GF-D8 (cell line): ENCODE measurements at places on chromosomes 1 and 21.

GRCh38 chr1:18069903-18070302, 37.7 kb upstream of the IGSF21 start:
- DNase-seq: no peak

DNA sequence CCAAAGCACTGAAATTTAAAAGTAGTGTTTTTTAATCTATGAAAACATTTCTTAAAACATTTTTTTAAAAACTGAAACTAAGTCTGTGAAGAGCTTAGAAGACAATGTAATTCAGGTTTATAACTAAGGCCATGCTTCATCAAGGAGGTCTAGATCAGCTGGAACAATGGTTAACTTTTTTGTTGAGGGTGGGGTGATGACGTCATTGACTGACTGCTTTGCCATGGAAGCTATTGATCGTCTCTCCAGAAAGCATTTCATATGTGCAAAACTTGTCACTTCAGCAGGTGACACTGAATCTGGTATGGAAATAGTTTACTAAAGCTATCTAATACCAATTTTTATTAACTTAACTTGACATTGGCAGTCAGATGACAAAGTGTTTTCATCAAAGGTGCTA, 21.0 kb downstream of the RAVER2 start:
- DNase-seq: no peak

DNA sequence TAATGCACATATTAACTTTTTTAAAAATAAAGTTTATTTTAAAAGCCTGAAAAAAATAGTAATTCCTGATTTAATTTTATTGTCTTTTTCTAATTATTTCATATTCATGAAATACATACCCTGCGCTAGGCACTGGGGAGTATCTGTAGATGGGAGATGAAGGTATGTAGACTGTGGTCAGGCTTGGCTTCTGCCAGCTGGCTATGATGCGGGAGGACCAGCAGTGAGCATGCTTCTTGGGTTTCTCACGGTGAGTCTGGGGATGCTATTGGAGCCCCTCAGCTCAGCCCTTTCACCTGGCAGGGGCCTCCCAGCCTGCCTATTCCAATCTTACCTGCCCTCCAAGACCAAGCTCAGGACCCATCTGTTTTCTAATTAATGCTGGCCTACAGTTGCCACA, 138.4 kb downstream of the NOS1AP start:
- no peak for DNase-seq

DNA sequence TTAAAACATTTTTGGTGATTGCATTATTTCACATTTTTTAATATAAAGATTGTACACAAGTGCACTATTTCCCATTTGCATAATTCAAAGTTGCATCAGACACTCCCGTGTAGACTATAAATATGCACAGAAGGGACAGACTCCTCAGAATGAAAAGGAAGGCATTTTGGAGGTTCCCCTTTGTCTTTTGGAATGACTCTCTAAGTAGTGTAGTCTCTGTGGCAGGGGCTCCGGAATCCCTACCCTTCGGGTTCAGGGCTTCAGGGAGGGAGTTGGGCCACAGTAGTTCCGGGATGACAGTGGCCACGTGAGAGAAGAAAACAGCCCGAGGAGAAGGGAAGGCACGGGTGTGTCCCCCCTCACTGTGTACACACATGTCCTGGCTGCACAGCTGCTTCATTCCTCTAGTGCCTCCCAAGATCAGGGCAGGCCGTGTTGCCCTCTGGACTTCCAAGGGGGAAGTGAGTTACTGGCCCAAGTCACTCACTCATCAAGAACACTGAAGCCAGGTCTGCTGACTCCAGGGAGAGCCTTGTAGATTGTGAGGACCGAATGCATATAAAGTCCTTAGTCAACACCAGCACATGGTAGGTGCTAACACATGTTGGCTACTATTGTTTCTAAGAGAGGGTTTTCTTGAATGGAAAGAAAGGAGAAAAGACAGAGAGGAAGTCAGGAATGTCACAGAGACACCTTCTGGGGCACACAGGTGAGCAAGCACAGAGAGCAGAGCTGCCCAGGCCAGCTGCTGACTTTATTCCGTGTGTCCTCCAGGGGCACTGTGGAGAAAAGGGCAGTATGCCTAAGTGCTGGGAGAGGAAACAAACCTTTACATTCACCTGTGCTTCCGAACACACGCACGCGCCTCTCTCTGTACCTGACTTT, 39.8 kb downstream of the LHX4 start:
- no peak for DNase-seq

DNA sequence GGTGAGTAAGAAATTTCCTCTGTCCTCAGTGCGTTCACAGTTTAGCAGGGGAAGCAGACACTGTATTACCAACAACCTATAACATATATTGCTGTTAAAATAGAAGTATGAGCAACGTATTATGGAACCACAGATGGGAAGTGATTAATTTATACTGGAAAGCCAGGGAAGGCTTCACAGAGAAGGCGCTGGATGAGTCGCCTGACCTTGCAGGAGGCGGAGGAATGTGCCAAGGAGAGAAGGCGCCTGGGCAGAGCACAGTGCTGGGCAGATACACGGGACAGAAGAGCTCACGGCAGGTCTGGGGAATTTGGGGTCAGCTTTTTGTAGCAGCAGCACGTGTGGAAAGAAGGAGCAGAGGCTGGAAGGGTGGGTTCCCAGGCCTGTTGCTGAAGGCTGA, 116.3 kb downstream of the DHRS3 start:
- DNase-seq: no peak

DNA sequence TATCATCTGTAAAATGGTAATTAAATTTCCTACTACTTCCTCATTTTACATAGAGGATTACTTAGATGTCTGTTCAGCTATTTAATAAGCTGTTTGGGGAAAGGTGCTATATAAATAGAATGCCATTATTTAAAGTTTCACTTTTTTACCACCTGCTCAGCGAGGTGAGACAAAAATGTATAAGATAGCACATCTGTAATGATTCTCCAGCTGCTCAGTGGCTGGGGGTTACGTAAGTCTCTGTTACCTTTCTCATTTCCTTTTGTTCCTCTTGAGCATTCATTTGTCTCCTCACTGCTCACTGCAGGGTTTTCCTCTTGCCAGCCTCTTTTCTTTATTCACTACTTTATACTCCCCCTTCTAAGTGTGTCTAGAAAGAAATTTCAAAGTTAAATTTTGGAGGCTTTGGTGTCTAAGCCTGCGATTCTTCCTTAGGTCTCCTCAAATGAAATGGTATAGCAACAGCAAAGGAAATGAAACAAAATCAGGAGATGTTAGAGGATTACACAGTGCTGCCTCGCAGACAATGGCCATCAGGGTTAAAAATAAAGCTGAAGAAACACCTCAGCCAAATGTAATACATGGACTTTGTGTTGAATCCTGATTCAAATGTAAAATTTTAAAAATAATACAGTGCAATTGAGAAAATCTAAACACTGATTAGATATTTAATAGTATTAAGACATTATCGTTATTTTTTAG, 6.8 kb downstream of the RGS8 start:
- DNase-seq: no peak

- no peak for DNase-seq
These were observed 60.9 kb downstream of the PRDM2 start for GRCh38 chr1:13760921-13761320.

DNA sequence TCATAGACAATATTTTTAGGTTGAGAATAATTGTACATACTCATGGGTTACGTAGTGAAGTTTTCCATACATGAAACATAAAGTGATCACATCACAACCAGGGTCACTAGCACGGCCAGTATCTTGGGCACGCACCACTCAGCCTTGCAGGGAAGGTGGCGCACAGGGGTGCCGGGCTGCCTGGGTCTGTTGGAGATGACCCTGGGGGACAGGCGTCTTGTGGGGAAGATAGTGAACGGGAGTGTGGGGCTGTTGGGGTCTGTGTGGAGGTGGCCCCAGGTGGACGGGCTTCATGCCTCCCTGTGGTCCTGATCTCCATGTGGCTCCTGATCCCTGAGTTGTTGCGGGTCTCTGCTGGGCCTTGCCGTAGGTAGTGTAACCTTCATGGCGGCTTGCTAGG, 38.3 kb upstream of the PRSS38 start:
- DNase-seq: no peak
